SW480 (cell line): ENCODE measurements at places on chromosomes 13 and 19.

DNA sequence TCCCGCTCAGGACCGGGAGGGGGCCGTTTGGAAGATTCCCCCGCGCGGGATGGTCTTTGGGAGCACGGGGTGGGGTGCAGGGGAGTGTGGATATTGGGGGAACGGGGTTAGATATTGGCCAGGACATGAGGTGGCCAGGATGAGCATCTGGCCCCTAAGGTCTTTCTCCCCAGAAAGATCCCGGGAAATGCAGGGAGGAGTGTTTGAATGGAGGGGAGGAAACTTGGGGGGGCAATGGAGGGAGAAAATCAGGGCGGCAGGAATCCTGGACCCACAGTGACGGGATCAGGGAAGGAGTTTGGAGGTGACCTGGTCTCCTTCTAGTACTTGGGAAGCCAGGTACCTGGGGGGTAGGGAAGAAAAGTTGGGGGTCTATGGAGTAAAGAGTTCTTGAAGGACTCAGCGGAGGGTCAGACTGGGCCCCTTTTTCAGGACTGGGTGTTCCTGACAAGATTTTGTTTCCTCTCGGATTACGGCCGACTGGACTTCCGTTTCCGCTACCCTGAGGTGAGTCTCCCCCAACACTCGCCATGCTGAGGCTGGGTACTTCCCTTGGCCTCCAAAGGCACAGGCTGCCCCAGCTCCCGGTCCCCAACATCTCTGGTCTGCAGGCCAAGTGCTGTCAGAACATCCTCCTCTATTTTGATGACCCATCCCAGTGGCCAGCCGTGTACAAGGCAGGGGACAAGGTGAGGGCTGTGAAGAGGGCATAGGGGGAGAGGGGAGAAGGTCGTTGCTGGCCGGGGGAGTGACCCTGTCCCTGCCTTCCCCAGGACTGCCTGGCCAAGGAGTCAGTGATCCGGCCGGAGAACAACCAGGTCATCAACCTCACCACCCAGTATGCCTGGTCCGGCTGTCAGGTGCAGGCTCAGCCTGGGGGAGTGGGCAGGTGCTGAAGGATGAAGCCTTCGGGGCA is 989 bp downstream of the TMEM145 start:
- DNase-seq: no peak

DNA sequence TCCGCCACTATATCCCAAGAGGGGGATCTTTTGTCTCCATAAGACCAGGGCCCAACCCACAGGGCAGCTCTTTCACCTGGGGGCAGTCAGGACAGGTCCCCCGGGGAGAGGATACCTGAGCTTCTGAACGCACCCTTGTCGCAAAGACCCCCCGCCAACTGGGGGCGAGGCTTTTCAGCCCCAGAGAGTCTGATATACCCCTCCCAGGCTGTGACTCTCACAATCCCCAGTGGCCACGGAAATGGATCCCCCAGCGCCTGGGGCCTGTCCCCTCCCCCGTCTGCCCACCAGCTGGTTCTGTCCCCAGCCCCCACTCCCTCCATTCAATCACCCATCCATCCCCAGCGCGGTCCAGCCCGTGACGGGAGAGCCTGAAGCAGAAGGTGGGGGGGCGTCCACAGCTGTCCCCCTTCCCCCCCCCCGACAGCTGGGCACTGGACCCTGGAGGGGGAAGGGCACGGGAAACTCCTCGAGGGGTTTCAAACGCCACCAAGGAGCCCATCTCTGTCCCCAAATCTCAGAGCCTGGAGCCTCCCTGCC is 823 bp downstream of the DOCK6 start:
- DNase-seq: no peak

GRCh38 chr13:28438598-28439334 is 56.2 kb downstream of the FLT1 start:
- DNase-seq: no peak

- no peak for DNase-seq
Observed at GRCh38 chr13:39394796-39395678, 208.0 kb downstream of the LHFPL6 start.

DNA sequence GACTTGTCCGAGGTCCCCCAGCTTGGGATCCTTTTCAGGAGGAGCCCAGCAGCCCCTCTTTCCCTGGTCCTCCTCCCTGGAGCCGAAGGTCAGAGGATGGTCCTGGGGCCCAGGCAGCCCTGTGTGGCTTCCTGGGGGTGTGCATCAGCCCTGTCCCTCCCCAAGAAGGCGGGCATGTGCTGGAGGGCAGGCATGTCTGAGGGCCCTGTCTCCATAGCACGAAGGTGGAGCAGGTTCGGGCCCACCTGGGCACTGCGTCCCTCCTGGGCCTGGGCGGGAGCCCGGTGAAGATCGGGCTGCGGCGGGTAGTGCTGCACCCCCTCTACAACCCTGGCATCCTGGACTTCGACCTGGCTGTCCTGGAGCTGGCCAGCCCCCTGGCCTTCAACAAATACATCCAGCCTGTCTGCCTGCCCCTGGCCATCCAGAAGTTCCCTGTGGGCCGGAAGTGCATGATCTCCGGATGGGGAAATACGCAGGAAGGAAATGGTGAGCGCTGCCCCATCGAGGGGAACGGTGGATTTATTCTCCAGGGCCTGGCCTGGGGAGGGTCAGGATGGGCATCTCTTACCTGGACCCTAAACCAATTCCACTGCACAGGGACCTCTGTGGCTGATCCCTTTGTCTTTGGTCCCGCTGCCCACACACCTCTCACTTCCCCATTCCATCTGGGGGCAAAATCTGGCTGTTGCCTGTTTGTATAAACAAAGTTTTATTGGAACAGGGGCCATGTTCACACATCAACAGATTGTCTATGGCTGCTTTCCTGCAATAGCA is 10.9 kb downstream of the TIMM13 start:
- no peak for DNase-seq

GRCh38 chr19:19257137-19257536 is 16.0 kb downstream of the TM6SF2 start:
- DNase-seq: no peak

- DNase-seq: no peak
Observed at GRCh38 chr19:54137699-54138488, at the start of gene CNOT3. TSS of gene CNOT3 (plus strand) at chr19:54137762. CDS start at chr19:54142979, 5,217 bp downstream.

GRCh38 chr19:15284896-15285295 is 47.4 kb downstream of the BRD4 start:
- DNase-seq: no peak

DNA sequence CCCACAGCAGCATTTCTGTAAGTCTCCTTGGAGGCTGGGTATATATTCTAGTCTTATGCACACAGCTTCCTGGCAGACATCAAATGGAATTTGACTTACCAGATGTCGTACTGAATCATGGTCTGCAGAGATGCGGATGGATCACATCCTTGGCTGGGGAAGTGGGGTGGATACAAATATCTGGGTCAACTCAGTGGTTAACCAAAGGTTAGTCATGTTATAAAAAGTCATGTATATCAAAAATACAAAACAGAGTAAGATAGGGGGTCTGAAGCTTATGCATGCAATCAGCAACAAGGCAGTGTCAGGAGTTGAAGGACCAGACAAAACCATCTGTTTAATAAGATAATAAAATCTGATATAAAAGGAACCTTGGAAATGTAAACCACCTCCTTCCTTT is 61.9 kb downstream of the WASF3 start:
- DNase-seq: no peak

DNA sequence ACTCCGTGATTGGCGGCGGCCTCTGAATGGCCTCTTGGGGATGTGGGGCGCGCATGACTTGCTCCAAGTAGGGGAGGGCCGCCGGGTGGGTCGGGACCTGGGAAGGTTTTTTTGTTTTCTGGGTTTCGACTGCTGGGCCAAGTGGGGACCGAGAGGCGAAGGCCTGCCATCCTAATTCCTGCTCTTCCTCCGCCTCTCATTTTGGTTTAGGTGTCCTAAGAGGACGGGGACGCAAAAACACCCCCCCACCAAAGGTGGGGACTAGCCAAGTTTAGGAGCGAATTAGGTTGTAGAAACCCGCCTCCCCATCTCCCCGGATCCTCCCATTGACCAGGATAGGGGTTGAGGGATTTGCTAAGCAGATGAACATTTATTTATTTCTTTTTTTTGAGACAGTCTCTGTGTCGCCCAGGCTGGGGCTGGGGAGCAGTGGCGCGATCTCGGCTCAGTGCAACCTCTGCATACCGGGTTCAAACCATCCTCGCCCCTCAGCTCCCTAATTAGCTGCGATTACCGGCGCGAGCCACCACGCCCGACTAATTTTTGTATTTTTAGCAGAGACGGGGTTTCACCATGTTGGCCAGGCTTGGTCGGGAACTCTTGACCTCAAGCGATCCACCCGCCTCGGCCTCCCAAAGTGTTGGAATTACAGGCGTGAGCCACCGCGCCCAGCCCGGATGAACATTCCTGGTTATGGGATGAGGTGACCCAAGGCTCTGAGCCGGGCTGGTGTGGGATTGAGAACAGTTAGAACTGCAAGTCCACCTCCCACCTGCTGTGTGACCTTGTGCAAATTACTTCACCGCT is 838 bp downstream of the PPP2R1A start:
- DNase-seq: peak; percentile 41
